ENCODE measurements at places on chromosomes 1 and 21.

DNA sequence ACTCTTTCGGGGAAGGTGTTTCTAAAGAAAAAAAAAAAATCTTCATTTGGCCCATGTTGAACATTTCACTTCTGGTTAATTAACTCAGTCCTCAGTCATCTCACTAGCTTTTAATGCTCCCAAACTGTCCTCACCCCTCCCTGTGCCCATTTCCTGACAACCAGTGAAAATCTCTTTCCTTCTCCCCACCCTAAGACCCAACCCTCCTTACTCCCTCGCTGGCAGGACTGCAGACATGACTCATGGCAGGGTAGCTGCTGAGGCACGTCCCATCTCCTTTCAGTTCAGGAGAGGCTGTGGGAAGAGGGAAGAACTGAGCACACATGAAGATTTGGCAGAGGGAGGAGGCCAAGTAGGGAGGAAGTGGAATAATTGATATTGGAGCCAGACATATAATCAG is 12.6 kb downstream of the PKP1 start:
- no peak for DNase-seq
- H3K27me3 ChIP-seq: no peaks in the 10 kb centered on the region
- H3K4me3 ChIP-seq: no peak overlapping the region
- H3K4me1 ChIP-seq: no peaks in the 10 kb centered on the region
- no peak overlapping the region for H3K27ac ChIP-seq

- no peaks in the 10 kb centered on the region for H3K27me3 ChIP-seq
- no peaks in the 10 kb centered on the region for H3K4me1 ChIP-seq
- DNase-seq: peak; percentile 65
- no peak overlapping the region for H3K27ac ChIP-seq
- H3K36me3 ChIP-seq: no peaks in the 10 kb centered on the region
These were observed 258.5 kb downstream of the TRABD2B start for GRCh38 chr1:47738560-47739182.

GRCh38 chr1:214678386-214678785 is 75.4 kb downstream of the CENPF start:
- no peaks in the 10 kb centered on the region for H3K27me3 ChIP-seq
- no peak for DNase-seq
- no peaks in the 10 kb centered on the region for H3K36me3 ChIP-seq
- no peak overlapping the region for H3K27ac ChIP-seq
- H3K4me1 ChIP-seq: no peaks in the 10 kb centered on the region

DNA sequence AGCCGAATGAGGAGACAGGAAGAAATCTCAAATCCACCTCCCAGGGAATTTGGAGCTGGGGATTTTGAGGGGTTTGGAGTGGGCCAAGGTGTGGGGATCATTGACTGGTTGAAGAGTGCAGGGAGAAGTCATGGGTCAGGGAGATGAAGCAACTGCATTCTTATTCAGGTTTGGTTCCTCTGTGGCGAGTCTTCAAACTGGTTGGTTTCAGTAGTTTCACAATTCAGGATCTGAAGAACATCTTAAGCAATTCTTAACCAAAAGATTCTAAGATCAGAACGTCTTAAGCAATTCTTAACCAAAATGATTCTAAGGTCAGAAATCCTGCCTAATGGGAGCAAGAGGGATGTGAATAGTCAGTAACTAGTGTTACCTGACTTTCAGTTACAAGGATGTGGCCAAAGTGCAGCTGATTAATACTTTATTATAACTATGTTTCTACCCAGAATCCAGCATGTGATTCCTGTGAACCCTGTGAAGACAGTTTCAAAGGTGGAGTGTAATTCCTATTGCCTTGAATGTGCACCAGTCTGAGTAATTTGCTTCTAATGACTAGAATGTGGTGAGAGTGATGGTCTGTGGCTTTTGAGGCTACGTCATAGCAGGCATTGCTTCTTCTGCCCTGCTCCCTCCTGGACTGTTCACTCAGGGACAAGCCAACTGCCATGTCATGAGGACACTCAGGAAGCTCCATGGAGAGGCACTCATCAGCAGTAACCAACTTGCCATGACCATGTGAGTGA is 61.2 kb downstream of the OLFML3 start:
- no peaks in the 10 kb centered on the region for H3K36me3 ChIP-seq
- H3K4me1 ChIP-seq: peaks cover 5% of the 10 kb centered on the region
- DNase-seq: no peak

- H3K27me3 ChIP-seq: no peaks in the 10 kb centered on the region
- no peaks in the 10 kb centered on the region for H3K36me3 ChIP-seq
- H3K4me1 ChIP-seq: peaks cover 11% of the 10 kb centered on the region
- no peak for DNase-seq
- H3K27ac ChIP-seq: no peak overlapping the region
These were observed 56.3 kb downstream of the KCNAB2 start for GRCh38 chr1:6101826-6102531.

- H3K4me1 ChIP-seq: no peaks in the 10 kb centered on the region
- no peak overlapping the region for H3K27ac ChIP-seq
- H3K4me3 ChIP-seq: no peak overlapping the region
- DNase-seq: no peak
- H3K36me3 ChIP-seq: no peaks in the 10 kb centered on the region
- no peaks in the 10 kb centered on the region for H3K27me3 ChIP-seq
These were observed 105.6 kb upstream of the GCLM start for GRCh38 chr1:94014635-94015488.

DNA sequence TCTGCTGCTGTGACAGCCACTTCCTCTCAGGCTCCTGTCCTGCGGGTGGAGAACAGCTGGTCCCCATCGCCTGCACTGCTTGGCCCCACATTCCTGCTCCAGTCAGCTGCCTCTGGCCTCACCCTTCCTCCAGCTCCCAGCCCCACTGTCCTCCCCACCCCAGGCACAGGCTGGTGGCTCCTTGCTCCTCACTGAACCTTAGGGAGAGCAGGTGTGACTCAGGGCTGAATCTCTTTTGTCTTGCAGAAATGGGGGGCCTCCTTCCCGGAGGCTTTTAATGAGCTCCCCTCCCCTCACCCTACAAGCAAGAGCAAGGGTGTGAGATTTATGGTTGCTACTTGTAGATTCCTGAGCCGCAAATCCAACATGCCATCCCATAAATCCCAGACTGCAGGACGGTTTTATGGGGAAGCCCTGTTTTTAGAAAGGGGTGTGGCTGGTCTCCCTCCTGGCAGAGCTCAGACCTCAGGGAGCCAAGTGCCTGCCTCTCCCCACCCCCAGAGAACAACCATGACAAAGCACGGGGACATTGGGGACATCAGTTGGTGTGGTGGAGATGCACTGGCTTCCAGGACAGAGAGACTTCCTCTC is 15.2 kb downstream of the CDK18 start:
- no peak overlapping the region for H3K27ac ChIP-seq
- H3K4me1 ChIP-seq: peaks cover 10% of the 10 kb centered on the region
- H3K36me3 ChIP-seq: no peaks in the 10 kb centered on the region
- H3K4me3 ChIP-seq: no peak overlapping the region

- no peaks in the 10 kb centered on the region for H3K36me3 ChIP-seq
- H3K27ac ChIP-seq: no peak overlapping the region
- H3K4me3 ChIP-seq: no peak overlapping the region
- no peak for DNase-seq
- peaks cover 12% of the 10 kb centered on the region for H3K4me1 ChIP-seq
These were observed 8.2 kb downstream of the DVL1 start for GRCh38 chr1:1340791-1341548.

GRCh38 chr1:67166196-67166595 is at the start of gene IL23R:
Gene IL23R, plus strand, starts transcription at chr1:67166454. Its CDS starts 1,667 bp downstream, at chr1:67168121.
- H3K36me3 ChIP-seq: no peaks in the 10 kb centered on the region
- no peak for DNase-seq
- no peaks in the 10 kb centered on the region for H3K27me3 ChIP-seq
- H3K4me1 ChIP-seq: no peaks in the 10 kb centered on the region

DNA sequence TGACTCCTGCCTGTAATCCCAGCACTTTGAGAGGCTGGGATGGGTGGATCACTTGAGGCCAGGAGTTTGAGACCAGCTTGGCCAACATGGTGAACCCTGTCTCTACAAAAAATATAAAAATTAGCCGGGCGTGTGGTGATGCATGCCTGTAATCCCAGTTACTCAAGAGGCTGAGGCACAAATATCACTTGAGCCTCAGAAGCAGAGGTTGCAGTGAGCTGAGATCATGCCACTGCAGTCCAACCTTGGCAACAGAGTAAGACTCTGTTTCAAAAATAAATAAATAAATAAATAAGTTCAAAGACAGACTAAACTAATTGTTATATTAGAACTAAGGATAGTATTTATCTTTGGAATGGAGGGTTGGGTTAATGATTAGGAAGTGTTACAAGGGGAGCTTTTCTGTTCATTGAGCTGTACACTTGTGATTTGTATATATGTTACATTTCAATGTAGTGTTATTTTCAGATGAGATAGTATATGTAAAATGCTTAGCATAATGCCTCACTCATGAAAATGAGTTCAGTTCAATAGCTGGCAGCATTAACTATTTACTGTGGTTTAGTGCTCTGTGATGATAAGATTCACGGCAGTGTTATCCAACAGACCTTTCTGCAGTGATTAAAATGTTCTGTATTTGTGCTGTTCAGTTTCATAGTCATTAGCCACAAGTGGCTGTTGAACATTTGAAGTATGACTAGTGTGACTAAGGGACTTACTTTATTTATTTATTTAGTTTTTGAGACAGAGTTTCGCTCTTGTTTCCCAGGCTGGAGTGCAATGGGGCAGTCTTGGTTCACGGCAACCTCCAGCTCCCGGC is 47.7 kb downstream of the OSBPL9 start:
- H3K4me3 ChIP-seq: no peak overlapping the region
- no peaks in the 10 kb centered on the region for H3K36me3 ChIP-seq
- no peak overlapping the region for H3K27ac ChIP-seq
- H3K4me1 ChIP-seq: peaks cover 22% of the 10 kb centered on the region
- DNase-seq: no peak
- H3K27me3 ChIP-seq: no peaks in the 10 kb centered on the region

- DNase-seq: no peak
- no peak overlapping the region for H3K4me3 ChIP-seq
- no peaks in the 10 kb centered on the region for H3K27me3 ChIP-seq
- H3K36me3 ChIP-seq: no peaks in the 10 kb centered on the region
These were observed 64.0 kb downstream of the CHD5 start for GRCh38 chr1:6116137-6116536.

- no peak overlapping the region for H3K27ac ChIP-seq
- no peak overlapping the region for H3K4me3 ChIP-seq
- DNase-seq: no peak
- H3K36me3 ChIP-seq: no peaks in the 10 kb centered on the region
These were observed 8.2 kb downstream of the CEP170 start for GRCh38 chr1:243246916-243247315.

- no peak overlapping the region for H3K4me3 ChIP-seq
- no peaks in the 10 kb centered on the region for H3K27me3 ChIP-seq
- no peak overlapping the region for H3K27ac ChIP-seq
- no peak for DNase-seq
- H3K36me3 ChIP-seq: no peaks in the 10 kb centered on the region
These were observed 213.5 kb upstream of the PTGFR start for GRCh38 chr1:78277253-78277652.

DNA sequence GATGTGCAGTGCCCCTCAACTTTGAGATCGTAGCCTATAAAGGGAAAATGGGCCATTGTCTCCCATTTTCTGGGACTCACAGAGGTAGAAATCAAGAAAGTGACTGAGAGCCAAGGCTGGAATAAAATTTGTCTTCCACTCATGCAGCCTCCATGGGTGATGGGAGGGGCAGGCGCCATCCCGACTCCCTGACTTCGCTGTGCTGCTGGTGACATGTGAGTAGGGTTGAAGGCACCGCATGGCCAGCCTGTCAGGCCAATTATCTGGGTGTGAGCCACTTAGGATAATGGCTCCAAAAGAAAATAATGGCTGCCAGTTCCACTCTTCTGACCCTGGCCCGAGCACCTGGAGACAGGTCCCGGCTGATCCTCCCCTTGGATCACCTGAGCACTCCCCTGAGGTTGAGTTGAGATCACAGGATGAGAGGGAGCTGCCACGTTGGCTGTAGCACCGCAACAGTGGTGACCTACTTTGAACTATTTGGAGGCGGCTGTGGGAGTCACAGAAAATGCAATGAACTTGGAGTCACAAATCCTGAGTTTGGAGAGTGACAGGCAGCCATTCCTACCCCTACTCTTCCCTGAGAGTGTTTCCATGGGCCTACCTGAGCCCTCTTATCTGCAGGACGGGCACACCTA is 26.3 kb downstream of the CAPN9 start:
- H3K27me3 ChIP-seq: no peaks in the 10 kb centered on the region
- H3K36me3 ChIP-seq: no peaks in the 10 kb centered on the region
- DNase-seq: no peak
- no peak overlapping the region for H3K4me3 ChIP-seq
- no peaks in the 10 kb centered on the region for H3K4me1 ChIP-seq

GRCh38 chr1:22101199-22101598 is 41.7 kb downstream of the WNT4 start:
- no peaks in the 10 kb centered on the region for H3K4me1 ChIP-seq
- no peaks in the 10 kb centered on the region for H3K36me3 ChIP-seq
- no peak overlapping the region for H3K27ac ChIP-seq
- H3K4me3 ChIP-seq: no peak overlapping the region
- DNase-seq: no peak

DNA sequence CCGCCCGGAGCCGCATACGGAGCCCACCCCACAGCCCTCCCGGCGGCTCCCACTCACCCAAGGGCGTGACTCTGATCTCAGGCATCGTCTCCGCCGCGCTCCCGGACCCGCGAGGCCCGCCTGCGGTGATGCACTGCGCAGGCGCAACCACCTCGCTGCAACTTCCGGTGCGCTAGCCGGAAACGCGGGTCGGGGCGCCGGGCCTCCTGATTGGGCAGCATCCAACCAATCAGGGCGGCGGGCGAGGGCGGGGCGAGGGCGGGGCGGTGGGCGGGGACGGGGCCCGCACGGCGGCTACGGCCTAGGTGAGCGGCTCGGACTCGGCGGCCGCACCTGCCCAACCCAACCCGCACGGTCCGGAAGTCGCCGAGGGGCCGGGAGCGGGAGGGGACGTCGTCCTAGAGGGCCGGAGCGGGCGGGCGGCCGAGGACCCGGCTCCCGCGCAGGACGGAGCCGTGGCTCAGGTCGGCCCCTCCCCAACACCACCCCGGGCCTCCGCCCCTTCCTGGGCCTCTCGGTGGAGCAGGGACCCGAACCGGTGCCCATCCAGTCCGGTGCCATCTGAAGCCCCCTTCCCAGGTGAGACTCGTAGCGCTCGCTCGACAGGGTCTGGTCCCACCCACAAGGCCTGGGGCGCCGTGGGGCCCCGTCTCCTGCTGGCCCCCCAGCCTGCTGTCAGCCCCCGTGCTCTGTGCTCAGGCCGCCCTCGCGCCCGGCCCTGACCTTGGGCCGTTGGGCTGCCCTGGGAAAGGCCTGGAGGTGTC is at the start of the genes CPTP and INTS11:
CPTP (plus strand) TSS at position 279 of the 764 bp plus-strand sequence. CDS start 2,109 bp downstream, outside the sequence.
INTS11 (minus strand) TSS at position 137 of the 764 bp plus-strand sequence; CDS start at position 85, 52 bp downstream.
- peak within 1 kb of the TSS; percentile 96 for H3K4me3 ChIP-seq
- H3K4me1 ChIP-seq: peaks cover 22% of the 10 kb centered on the region
- peak within 1 kb of the TSS; percentile 76 for H3K27ac ChIP-seq
- H3K27me3 ChIP-seq: no peaks in the 10 kb centered on the region

- no peak for DNase-seq
- H3K4me1 ChIP-seq: no peaks in the 10 kb centered on the region
- H3K4me3 ChIP-seq: no peak overlapping the region
- H3K27me3 ChIP-seq: no peaks in the 10 kb centered on the region
These were observed 44.5 kb downstream of the IL12RB2 start for GRCh38 chr1:67352211-67352610.

DNA sequence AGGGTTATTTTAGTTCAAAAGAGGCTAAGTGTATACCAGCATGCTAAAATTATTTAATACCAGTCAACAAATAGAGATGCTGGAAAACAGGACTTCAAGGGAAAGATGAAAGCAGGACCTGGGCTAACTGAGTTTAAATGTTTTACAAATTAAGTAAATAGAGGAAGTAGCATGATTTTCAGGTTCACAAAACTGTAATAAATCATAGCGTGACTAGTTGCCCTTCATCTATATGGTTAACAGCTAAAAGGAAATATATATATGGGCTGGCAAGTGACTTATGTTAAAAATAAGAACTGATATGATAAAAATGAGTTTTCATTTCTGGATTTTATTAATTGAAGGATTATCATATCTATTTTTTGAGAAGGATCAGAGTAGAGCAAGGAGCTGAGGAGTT is 25.6 kb downstream of the DPYD start:
- no peak overlapping the region for H3K4me3 ChIP-seq
- DNase-seq: no peak
- H3K27ac ChIP-seq: no peak overlapping the region
- no peaks in the 10 kb centered on the region for H3K4me1 ChIP-seq

All from testis (tissue), 5 donors.